Stimulated activated CD4-positive, alpha-beta T cell treated with anti-CD3 and anti-CD28 coated beads, Interleukin-4, amount 100 ng/mL, for 1 hour (primary cell): ENCODE measurements at places on chromosomes 1 and 21.

DNA sequence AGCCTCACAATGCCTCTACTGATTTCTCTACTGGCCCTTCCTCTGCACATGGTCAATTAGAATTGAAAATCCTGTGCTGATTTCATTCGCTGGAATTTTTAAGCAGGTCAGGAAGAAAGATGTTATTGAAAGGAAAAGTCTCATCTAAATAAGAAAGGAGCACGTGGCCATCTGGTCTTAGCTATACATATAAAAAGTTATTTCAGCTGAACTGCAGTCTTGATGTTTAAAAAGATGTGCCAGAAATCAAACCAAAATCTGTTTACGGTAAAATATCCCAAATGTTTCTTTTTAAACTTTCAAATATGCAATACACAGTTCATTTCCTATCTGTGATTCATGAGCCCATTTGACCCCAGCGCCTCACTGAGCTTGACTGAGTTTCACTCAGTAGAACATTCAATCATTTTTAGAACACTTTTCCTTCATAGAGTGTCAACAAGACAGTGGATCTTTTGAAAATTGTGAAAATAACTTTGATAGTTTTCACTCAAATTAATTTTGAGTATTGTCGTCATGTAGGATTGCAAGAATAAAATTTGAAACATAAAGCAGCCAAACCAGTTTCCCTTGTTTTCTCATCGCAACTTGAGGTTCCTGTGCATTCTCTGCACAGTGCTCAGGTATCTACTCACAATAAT is 293.6 kb downstream of the PTPRC start:
- no peak for DNase-seq

GRCh38 chr1:11796036-11796828 is 9.5 kb downstream of the MTHFR start:
- no peak for DNase-seq

- DNase-seq = no peak
Measured at GRCh38 chr1:25794325-25794724, 5.7 kb upstream of the SELENON start.

DNA sequence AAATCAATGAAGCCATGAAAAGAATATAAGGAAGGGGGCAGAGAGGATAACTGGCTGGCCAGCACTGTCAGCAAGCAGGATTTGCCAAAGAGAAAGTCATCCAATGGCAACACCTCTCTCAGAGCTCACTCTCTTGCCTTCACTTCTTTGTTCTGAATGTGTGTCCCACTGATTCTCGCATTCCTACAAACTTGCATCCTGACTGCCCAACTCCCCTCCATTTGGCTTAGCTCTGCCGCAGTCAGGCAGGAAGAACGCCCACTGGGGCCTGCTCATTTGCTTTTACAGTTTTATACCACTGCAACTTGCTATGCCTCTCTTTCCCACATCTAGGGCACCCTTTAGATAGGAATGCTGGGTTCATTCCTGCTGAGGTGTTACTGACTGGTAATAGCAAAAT is 364.2 kb upstream of the ST6GALNAC5 start:
- DNase-seq = no peak

DNA sequence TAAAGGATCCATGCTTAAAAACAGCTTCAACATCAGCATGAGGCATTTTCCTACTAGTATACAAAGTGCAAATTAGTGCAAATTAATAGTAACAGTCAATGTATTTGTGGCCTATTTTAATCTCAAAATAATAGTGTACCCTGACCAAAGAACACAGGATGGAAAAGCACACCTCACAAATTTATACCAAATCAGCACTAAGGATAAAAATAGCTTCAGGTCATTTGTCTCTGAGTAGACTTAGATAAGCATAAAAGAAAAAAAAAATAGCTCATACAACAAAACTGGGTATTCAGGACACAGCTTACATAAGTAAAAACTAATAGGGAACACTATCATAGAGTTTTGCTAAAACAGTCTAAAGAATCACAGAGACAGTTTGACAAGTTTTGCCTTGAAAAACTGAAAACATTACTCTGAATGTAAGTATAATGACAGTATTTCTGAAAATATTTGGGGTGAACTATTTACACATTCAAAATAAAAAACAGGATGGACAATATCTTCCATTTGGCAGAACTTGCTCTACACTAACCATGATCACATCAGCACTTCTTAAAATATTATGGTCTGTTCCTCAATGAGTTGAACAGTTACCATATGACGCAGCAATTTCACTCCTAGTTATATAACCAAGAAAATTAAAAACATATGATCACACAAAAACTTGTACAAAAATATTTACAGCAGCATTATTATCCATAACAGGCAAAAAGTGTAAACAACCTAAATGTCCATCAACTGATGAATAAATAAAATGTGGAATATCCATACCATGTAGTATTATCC is 46.3 kb downstream of the RNF115 start:
- no peak for DNase-seq

DNA sequence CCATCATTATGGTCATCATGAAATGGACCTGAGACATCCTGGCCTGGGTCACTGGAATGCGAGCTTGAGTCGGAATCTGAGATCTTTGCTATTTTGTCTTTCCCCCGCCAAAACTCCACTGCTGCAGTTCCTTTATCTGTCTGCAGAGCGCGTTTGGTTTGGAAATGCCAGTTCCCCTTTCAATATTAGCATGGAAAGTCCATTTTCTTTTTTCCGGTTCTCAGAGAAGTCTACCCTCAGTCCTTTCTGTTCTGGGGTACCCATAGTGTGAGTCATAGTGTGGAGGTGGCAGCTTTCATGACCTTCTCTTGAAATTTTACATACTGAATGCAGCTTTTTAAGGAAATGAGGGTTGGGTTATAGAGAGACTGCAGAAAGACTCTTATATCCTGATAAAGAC is 14.6 kb downstream of the CACNA1E start:
- no peak for DNase-seq

- DNase-seq = no peak
Measured at GRCh38 chr1:102183711-102184110, 187.0 kb upstream of the OLFM3 start.

DNA sequence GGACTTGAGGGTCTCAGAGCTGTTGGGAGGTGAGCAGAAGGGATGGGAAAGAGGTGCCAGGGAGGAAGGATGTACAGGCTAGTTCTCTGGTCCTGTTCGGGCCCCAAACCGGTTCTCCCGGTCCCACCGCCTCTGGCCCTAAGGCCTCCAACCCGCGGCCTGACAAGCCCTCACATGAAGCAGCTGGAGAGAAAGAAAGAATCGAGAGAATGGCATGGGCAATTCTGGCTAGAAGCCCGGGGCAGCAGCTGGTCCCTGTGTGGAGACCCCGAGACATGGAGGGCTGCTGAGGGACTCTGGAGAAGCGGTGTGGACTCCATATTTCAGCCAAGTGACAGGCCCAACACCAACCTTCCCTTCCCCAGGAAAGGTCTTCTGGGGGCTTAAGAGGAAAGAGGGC is 730 bp downstream of the CDC42SE1 start:
- DNase-seq = no peak

GRCh38 chr1:43302721-43303470 is 2.1 kb downstream of the TIE1 start:
- no peak for DNase-seq

DNA sequence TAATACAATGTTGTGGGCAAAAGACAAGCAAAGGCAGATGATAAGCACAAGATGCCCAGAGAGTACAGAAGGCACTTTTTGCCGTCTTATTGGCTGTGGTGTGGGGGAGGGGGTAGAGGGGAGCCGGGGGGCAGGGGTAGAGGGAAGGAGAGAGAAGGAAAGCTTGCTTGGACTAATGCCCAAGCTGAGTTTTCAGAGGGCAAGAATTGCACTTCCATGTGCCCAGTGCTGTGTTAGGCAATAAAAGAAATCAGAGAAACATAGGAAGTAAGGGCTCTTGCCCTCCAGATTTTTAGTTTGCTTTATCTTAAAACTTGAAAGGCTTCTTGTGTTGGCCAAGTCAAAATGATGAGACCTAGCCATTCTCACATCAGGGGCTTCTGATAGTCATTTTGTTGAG is 8.3 kb downstream of the S100A12 start:
- DNase-seq = no peak

DNA sequence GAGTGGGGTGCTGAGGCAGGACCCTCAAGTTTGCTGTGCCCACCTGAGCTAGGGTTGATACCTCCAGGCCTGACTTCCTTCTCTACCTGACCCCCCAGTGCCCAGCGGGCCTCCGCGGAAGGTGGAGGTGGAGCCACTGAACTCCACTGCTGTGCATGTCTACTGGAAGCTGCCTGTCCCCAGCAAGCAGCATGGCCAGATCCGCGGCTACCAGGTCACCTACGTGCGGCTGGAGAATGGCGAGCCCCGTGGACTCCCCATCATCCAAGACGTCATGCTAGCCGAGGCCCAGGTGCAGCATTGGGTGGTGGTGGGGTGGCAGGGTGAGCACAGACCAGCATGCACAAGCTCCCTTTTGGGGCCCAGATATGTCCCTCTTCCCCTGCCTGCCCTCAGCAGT is 51.3 kb upstream of the KDM4A start:
- DNase-seq = no peak

GRCh38 chr1:43711524-43712386 is 4.4 kb downstream of the ST3GAL3 start:
- DNase-seq = no peak

GRCh38 chr1:102732927-102733326 is 375.4 kb downstream of the COL11A1 start:
- DNase-seq = no peak

DNA sequence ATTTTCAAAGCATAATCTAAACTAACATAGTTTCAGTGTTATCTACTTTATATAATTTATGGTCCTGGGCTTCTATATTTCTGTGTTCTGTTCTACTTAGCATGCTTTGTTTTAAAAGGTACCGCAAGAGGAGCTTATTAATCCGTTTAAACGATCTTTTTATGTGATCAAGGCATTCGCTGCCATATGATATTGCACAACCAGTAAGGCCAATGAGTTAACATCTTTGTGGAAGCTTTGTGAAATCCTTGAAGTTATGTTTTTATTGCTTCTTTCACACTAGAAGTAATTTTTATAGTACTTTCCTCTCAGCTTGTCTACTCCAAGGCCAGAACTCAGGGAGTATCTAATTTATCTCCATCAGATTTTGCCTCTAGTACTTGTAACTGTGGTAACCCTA is 8.9 kb downstream of the LRRC8C start:
- DNase-seq = no peak

DNA sequence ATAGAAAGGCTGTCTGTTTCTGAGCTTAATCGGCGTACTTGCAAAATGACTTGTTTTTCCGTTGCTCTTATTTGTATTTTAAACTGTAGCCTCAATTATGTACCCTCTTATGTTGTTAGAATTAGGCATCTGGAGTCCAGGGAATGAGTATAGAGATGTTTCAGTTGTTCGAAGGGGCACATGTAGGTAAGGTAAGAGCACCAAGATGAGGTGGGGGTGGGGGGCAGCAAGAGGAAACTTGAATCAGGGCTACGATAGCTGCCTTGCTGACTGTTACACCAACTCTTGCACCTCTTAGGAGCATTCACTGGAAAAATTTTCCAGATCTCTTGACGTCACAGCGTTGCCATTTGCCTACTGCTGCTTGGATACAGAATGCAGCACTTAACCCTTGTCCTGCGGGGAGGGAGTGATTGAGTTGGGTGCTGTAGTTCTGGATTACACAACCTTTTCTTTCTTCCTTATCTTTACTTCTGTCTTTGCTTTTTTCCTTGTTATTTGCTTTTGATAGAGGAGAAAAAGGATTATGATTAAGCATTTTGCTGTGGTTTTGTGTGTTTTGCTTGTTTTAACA is 3.2 kb downstream of the ATP1B1 start:
- DNase-seq = no peak

DNA sequence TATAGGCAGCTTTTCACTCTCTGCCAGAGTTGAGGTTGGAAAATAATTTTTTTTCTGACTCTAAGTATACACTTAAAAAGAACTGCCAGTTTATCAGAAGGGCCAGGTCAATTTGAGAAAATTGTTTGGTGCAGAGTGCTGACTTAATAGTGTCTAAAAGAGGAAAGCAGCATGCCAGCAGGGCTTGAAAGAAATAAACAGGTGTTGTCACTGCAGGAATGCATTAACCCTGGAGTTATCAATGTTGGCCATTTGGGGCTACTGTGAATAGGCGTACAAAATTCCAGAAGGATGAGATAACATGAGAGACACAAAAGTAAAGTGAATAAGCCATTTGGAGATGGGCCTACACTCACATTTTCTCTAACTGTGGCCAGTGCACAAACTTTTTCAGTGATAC is 220.6 kb upstream of the PLD5 start:
- DNase-seq = no peak

GRCh38 chr1:150596976-150597375 is 17.6 kb upstream of the MCL1 start:
- DNase-seq = no peak

- DNase-seq = peak; percentile 85
Measured at GRCh38 chr1:27872059-27872801, at the start of gene THEMIS2. THEMIS2 (plus strand) TSS chr1:27872544; CDS start chr1:27872572, 28 bp downstream.

DNA sequence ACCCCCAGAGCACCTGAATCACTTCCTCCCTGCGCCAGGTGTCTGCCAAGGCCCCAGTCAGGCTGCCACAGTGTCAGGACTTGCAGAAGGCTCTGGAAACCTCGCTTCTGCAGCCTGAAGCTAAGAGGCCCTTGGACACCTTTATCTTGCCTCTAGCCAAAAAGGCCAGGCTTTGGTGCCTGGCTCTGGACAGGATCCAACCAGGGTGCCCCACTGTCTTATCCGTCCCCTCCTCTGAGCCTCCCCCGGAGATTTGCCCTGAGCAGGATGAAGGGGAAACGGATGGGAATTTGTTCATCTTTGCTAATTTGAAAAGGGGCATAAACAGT is 12.8 kb upstream of the CLSTN1 start:
- no peak for DNase-seq

DNA sequence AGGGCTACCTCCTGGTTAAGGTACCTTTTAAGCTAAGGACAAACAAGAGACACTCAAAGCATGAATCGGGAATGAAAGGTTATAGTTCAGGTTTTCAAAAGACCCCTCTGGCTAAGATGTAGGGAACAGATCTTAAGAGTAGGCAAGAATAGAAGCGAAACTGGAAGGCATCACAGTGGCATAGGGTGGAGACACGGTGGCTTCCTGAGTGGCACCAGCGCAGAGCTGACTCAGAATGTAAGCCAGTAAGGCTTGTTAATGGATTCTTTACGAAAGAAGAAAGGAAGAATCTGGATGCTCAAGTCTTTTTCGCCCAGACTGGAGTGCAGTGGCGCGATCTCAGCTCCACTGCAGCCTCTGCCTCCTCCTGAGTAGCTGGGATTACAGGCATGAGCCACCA is 21.2 kb downstream of the PADI6 start:
- no peak for DNase-seq

- no peak for DNase-seq
Measured at GRCh38 chr1:93588206-93588605, 93.4 kb downstream of the BCAR3 start.

DNA sequence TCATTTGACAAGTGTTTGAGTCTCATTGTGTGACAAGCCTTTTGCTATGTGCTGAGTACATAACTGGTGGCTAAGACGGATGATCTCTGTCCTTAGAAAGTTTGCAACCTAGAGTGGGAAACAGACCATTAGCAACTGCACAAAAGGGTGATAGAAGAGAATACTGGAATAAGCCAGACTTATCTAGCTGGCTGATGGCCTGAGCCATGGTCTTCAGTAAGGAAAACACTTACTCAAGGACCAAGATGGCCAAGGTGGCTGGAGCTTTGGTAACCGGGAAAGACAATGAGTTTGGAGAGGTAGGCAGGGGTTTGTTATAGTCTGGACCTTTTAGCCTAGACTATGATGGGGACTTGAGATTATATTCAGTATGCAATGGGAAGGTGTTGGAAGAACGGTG is 1.6 kb upstream of the TAF12 start:
- DNase-seq = no peak

GRCh38 chr1:183585038-183585437 is 5.2 kb downstream of the NCF2 start:
- DNase-seq = no peak
